ENCODE measurements at places on chromosomes 11 and 22.

DNA sequence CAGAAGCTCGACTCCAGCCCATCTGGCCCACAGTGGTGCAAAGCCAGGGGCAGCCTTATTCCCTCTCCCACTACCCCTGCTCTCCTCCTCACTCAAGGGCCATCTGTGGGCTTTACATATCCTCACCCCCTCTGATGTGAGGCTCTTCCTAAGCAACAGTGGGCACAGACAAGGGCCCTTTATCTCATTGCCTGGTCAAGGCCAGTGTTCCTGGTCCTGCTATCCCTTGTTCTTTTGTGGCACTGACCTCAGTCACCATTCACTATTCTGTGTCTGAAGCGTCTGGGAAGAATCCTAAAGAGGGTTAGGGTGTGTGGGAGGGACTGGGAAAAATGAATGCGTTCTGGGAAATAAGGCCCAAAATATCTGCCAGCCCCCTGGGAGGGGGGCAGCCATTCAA lies 7.3 kb downstream of the DNAL4 start:
- no peak for DNase-seq

GRCh38 chr11:101759771-101760450 lies 154.9 kb upstream of the CEP126 start:
- DNase-seq = no peak

DNA sequence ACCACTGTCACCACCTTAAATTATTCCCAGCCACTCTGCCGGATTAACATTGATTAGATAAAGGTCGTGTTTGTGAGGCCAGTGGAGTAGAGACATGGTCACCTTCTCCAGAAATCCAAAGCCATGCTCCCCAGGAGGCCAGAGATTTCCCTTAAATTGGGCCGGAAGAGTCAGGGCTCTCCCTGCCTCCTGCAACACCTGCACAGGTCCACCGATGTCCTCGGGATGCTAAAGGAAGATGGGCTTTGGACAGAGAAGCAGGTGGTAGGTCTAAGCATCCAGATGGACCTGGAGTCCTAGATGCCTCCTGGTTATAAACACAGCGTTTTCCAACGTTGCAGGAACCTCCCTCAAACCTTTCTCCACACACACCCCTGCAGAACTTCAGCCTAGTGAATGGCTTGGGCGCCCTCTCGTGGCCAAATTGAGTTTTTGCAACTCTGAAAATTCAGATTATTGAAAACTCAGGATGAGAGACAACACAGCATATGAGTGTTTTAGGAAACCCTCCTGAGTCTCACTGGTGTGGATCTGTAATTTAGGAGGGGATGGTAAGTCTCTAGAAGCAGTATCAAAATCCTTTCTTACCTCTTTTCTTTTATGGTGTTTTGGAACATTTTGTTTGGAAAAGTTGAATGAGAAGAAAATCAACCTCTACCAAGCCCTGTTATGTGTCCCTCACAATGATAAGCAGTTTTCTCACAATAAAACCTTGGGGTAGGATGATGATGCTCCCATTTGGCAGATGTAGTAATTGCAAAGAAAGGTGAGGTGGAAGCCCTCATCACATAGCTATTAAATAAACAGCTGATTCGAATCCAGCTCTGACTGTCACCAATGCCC lies 109.6 kb downstream of the RRAS2 start:
- DNase-seq = no peak

DNA sequence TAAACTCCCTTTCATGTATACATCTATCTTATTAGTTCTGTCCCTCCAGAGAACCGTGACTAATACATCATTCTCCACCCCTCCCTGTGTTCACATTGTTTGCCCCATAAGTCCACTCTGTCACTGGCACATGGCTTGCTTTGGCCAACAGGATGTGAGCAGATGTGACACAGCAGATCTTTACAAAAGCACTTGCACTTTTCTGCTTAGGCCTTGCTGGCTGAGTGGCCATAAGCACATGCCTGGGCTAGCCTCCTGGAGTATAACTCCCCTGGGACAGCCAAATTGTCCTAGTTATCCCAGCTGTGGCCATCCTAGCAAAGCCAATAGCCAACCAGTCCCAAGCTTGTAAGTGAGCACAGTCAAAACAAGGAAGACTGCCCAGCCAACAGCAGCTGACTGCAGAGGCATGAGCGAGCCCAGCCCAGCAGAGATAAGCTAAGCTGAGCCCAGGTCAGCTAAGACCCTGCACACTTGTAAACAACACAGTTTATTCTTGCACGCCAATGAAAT lies 9.7 kb upstream of the RCN1 start:
- peak; percentile 65 for DNase-seq

- no peak for DNase-seq
Observed at GRCh38 chr11:45079075-45079444, 67.4 kb upstream of the PRDM11 start.

- no peak for DNase-seq
Observed at GRCh38 chr11:123450623-123451022, 20.6 kb downstream of the GRAMD1B start.

DNA sequence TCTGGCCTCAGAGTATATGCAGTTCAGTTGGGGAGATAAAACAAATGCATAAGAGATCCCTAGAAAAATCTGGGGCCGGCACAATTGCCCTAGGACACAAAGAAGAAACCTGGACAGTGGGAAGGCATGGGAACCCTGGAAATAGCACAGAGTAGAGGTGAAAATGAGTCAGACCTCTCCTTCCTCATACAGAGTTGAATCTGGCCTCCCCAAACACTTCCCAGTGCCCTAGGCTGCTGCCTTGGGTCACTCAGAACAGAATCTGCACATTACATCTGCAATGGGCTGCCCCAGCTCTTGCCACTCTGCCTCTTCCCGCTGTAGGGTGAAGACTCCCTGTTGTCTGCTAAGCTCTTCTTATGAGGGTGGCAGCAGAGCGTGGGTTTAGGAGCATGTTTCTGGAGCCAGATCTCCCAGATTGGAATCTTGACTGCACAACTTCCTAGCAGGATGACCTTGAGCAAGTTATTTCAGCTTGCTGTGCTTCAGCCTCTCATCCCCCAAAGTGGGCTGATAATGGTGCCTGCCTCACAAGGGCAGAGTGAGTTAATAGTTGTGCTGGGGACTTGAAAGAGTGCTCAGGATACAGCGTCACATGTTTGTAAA lies 47.1 kb upstream of the NECTIN1 start:
- no peak for DNase-seq

GRCh38 chr11:107957109-107957588 lies 28.9 kb downstream of the RAB39A start:
- peak; percentile 24 for DNase-seq

- no peak for DNase-seq
Observed at GRCh38 chr11:122707901-122708300, 52.4 kb downstream of the UBASH3B start.

GRCh38 chr11:47002390-47002789 lies 65.8 kb downstream of the CSTPP1 start:
- no peak for DNase-seq

- DNase-seq = no peak
Observed at GRCh38 chr11:95242845-95243605, 12.0 kb upstream of the SESN3 start.

- DNase-seq = no peak
Observed at GRCh38 chr22:50089231-50089630, 575 bp upstream of the MOV10L1 start.

DNA sequence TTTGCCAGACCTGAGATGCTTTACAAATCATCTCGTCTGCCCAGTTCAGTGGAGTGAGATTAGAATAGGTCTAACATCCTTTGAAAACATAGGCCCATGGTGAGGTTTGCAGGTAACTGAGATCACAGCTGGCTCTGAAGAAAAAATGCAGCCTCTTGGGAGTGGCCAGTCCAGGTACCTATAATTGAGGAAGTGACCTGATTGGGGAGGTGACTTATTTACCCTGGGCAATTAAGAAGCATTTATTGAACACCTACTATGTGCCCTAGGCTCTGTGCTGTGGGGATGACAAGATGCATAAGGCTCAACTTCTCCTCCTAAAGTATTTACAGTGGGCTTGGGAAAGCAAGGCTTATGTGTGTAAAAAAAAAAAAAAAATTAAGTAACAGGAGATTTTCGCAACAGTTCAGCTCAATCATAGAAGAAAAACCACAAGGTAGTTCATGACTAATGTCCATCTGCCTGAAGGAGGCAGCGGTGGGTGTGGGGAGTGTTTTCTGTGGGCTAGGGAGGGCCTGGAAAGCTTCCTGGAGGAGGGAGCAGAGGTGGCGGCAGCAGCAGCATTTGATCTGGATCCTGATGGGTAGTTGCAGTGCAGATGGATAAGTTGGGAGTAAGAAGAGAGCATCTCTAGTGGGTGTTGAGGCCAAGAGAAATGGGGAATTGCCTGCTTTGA lies 16.1 kb downstream of the MICAL2 start:
- peak; percentile 62 for DNase-seq

- no peak for DNase-seq
Observed at GRCh38 chr11:32858731-32859130, 29.0 kb downstream of the PRRG4 start.

GRCh38 chr22:23774922-23775436 lies 2.3 kb downstream of the MMP11 start:
- DNase-seq = no peak

- DNase-seq = no peak
Observed at GRCh38 chr11:69294571-69295078, 670 bp downstream of the MYEOV start.

DNA sequence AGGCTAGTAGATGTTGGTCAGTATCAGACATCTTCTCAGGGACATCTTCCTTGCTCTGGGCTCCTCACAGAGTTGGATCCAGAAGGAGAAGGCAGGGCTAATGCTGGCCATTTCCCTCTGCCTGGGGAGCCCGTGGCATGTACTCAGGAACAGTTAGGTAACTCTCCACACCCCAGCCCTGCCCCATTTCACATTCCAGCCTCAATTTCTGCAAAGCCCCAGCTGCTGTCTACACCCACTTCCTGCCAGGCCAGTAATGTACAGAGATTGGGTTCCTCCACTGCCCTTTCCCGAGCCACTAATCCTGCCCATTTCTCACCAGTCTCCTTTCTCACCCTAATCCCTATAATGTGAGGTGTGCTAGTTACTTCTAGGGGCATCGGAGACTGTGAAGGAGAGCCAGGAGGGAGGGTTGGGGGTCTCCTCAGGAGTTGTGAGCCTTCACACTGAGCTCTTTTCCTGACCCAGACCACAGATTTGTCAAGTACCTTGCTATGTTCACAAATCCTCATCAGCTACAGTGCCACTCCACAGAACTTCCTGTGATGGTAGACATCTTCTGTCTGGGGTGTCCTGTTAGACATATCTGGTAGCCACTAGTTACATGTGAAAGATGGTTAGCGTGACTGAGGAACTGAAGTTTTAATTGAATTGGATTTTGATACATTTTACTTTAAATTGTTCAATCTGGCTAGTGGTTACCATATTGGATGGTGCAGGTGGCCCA lies 1.3 kb upstream of the SEC14L3 start:
- DNase-seq = no peak
